ENCODE measurements at places on chromosomes 7 and 10.

DNA sequence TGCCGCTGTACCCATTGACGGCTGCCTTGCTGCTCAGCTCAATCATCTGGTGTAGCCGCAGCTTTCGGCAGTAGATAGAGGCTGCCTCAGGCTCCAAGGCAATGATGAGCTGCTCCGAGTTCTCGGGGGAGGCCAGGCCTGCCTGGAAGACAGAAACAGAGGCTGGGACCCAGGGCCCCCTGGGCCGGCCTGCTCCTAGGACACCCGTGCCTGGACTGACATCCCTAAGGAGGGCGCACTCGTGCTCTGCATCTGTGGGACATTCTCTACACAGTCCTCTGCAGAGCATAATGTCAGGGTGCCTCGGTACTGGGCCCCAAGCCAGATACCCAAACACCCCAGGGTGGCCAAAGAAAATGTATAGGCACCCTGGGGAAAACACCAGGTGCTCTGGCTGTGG, 58.5 kb downstream of the HSPA12A start:
- no peak for DNase-seq

- no peak for DNase-seq
These were observed 80.8 kb upstream of the UNC5B start for GRCh38 chr10:71131508-71132088.

DNA sequence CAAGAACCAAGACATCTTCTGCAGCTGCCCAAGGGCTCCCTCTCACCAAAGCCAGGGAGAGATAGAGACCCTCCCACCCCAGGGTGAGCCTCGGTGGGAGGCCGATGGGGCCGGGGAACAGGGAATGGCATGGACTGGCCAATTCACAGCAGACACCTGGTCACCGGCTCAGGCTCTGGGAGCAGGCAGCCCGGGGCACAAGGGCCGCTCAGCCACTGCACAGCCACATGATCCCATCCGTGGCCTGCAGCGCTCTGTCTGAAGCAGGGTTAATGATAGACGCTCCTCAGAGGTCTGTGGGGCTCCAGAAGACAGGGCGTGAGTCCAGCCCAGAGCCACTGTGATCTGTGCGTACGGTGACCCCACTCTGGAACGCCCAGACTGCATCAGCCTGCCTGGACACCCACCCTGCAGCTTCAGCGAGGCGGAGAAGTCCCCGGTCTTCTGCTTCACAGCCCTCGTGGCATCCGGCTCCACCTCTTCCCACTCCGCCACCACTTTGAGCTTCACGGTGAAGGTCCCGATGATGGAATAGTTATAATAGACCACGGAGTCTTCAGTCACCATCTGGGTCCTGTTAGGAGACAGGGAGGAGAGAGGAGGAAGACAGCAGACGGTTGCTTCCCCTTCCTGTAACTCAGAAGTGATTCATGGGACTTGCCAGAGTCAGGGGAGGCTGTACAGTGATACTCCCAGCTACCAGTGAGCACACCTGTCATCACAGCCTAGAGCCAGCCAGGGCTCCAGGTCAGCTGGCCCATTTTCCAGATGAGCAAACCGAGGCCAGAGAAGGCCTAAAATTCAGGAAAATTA, 14.0 kb downstream of the TMEM130 start:
- no peak for DNase-seq

- no peak for DNase-seq
These were observed 897.8 kb downstream of the CNTNAP2 start for GRCh38 chr7:147014286-147014955.

Measured in putamen (tissue), 1 donor.